ENCODE measurements at places on chromosomes 12 and 14. TPM values are rescaled to one million over a fixed set of nuclear protein-coding genes. Genes with fewer than 3 reads are reported as not detected.

CYP27B1 gene
- total RNA-seq, result 12.7 TPM

GRCh38 chr12:131038961-131039950 lies 85.5 kb downstream of the ADGRD1 start:
- no peak for DNase-seq

FSCB gene
- not detected for total RNA-seq

- no peak for DNase-seq
Observed at GRCh38 chr12:17949558-17950141, 140.3 kb downstream of the RERGL start.

GRCh38 chr12:58801986-58802385 lies 118.3 kb downstream of the LRIG3 start:
- no peak for DNase-seq

Measured in activated CD4-positive, alpha-beta T cell treated with anti-CD3 and anti-CD28 coated beads, Interleukin-2, amount 10 ng/mL, durations not matched to agents 24 days and 14 days (primary cell).